ENCODE measurements at places on chromosomes 1 and 21.

- peak; percentile 22 for DNase-seq
These were observed 40.9 kb downstream of the KCNK1 start for GRCh38 chr1:233654658-233655280.

DNA sequence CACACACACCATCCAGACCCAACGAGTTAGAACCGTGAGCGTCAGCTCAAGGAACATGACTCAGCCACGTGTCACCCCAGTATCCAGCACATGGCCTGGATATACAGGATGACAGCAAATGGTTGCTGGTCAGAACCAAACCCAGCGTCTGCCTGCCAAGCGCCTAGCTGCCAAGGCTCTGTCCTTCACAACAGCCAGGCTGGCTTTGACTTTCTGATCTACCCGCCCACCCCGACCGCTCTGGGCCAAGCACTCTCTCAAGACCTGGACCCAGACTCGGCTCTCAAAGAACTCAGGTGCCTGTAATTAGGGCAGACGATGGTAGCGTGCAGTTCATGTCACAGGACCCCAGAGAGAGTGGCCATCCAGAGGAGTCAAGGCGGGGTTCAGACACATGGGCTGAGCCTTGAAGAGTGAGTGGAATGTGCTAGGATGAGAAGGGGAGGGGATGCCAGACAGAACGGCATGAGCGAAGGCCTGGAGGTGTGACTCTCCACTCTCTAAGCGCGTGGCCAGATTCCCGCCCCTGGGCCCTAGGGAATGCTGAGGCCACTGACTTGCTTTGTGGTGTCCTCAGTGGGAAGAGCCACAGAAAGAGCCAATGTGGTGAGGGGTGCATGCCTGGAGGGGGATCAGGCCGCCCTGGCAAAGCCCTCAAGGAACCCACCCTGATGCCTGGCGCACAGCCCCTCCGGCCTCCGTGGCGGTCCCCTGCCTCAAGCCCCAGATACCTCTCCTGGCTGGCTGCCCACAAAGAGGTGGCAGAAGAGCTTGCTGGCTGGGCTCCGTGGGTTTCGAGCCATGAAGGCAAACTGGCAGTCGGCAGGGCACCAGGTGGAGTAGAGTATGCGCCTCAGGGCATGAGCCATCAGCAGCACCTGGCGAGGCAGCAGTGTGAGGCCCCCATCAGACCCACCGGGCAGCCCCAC is 7.0 kb downstream of the SH2D5 start:
- peak; percentile 63 for DNase-seq

- DNase-seq: peak; percentile 59
These were observed 70.7 kb downstream of the RPE65 start for GRCh38 chr1:68379085-68379478.

- peak; percentile 100 for DNase-seq
These were observed 12.5 kb upstream of the ATF3 start for GRCh38 chr1:212595787-212596714.

DNA sequence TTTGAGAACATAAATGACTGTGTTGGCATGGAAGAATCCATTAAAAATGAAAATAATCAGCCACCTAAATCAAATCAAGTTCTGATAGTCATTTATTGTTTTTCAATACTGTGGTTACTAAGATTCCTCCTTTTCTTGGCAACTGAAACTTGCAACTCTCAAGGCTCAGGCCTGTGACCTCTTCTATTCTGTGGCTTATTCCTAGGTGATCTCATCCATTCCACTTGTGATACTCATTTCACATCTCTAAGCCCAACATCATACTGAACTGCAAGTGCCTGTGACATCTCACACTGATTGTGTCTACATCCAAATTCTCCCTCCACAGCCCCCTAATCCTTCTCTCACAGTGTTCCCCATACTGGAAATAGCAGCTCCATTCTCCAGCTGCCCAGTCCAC is 4.8 kb upstream of the ST6GALNAC5 start:
- DNase-seq: peak; percentile 80

DNA sequence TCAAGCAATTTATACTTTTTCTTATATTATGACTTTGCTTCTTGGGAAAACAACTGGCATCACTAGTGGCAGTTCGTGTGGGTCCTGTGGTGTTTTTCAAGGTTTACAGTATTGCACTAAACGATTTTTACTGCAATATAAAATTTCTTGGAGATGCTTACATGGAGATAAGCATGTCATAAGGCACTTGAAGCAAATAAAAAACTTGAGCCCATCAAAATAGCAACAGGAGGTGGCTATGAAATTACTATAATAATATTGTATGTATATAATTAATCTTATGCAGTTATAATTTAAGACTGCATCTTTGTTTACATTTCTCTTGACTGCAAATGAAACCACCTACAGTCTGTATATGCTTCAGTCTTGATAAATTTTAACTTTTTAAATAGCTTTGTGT is 29.3 kb upstream of the CHAF1B start:
- DNase-seq: no peak

DNA sequence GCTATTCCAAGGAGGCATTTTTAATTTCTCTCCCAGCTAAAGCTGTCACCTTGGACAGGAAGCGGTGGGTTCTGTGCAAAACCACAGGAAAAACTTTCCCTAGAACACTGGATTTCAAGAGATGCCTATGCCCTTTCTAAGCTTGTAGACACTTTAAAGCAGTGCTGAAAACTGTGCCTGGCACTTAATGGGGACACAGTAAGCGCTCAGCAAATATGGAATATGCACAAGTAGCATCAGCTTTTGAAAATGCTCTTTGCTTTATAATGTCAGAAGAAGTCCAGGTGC is 50.9 kb upstream of the TARBP1 start:
- DNase-seq: no peak

GRCh38 chr1:101302831-101303511 is 66.2 kb downstream of the S1PR1 start:
- DNase-seq: peak; percentile 75

DNA sequence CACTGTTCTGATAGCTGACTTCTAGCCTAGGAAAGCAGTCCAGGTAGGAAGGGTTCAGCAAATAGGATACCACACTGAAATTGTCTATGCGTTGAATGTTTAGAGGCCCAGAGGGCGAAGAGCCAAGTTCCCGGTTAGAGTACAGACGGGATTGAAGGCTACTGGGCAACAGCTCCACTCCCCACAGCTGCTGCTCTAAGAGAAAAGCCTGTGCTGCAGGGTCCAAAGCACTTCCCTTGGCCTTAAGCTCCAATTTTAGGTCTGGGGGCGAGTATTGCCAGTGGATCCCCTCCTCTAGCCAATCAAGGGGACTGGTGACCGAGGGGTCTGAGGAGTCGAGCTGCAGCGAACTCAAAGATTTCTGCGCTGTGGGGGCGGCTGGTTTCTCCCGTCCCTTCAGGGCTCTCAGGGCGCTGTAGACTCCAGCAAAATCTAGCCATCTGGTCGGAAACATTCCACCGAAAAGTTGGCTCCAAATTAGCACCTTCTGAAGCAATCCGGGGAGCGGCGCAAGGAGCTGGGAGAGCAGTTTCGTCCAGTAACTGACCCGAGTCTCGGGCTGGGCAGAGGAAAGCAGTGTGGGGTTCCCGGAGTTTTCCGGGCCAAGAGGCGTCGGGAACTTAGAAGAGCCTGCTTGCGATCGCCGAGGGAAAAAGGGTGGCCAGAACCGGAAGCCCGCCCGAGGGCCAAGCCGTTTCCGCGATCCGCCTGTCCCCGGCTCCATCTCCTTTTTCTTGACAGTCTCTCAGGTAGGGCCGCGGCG is 748 bp downstream of the PPP1R15B start:
- no peak for DNase-seq

DNA sequence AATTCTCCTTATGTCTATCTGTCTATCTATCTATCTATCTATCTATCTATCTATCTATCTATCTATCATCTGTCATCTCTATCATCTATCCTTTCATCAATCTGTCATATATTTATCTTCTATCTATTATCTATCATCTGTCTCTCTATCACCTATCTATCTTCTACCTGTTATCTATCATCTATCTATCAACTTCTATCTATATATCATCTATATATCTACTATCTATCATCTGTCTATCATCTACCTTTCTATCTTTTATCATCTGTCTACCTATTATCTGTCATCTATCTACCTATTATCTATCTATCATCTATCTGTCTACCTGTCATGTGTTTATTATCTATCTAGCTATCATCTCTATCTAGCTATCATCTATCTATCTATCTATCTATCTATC is 124.7 kb upstream of the C1orf174 start:
- no peak for DNase-seq

DNA sequence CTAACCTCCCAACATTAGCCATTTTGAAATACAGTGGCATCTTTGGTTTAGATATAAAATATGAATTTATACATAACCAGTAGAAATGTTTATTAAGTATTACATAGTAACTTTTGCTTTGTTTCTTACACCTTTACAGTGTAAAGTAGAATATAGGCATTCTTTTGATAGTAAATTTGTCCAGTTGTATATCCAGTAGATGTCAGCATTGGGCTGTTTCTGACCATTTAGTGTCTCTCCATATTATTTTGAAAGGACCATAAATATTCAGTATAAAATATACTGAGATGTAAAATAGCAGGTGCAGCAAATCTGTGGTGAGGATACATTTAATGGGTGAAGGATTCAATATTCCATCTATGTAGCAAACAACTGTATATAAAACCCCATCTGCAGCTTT is 115.8 kb upstream of the ZRANB2 start:
- peak; percentile 15 for DNase-seq

DNA sequence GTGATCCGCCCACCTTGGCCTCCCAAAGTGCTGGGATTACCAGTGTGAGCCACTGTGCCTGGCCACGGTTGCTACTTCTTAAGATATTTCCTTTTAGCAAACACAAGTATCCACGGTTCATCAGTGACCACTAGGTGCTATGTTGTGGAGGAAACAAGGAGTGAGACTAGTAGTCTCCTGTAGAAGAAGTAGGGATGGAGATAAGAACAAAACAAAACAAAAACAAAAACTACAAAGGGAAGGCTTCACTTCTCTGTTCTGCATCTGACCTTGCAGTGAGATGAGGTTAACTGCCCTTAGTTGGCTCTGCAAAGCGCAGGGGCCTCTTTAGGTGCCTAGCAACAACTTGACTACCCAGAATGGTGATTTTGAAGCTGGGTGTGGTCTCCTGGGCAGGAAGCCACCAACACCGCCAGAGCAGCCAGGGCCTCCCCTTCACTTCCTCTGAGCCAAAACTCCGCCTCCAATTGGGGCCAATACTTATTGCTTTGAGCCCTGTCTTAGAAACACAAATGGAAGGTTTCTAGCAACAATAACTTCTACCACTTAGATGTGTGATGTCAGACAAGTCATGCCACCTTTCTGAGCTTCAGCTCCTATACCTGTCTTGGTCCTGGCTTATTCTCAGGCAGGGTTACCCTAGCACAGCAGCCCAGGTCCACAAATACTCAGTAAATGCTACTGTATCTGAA is 12.8 kb upstream of the CDC42 start:
- peak; percentile 60 for DNase-seq

GRCh38 chr1:110021285-110021684 is 13.1 kb upstream of the STRIP1 start:
- DNase-seq: no peak

GRCh38 chr1:77375990-77376389 is 94.2 kb downstream of the AK5 start:
- DNase-seq: no peak

DNA sequence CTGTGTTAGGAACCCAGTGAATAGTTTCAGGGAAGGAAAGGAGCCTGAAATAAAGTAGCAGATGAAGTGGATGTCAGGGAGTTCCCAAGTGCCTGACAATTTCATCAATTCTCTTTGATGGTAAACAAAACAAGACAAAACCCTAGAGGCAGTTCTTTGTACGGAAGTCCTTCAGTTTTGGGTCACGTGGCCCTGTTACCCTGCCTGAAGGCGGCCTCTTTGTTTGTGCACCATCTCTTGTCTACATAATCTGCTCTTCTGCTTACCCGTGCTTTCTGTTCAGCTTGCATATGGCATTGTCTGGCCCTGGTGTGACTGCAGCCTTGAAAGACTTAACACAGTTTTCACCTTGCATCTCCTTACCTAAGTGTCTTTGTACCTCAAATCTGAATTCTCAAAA is 166.7 kb upstream of the DUSP10 start:
- no peak for DNase-seq

DNA sequence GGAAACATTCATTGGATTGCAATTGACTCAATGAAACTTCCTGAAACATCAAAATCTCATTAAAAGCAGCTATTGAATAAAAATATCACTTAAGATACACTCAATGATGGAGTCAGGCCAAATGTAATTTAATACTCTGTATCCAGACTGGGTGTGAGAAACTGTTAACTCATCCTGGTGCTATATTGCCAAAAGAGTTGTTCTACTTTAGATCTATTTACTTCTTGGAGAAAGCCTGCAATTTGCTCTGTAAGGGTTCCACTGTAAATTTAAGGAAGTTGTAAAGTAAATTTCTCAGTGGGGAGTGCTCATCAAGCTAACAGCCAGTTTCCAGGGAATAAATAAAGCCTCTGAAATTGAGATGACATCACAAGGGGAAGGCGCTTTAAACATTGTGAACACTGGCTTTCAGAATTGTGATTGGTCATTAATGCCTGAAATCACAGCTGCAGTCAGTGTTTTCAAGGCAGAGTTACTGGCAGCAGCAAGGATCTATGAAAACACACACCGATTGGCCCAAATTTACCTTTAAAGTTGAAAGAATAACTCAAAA is 91.4 kb downstream of the OLFM3 start:
- DNase-seq: no peak

GRCh38 chr1:100246738-100247137 is 2.9 kb downstream of the DBT start:
- no peak for DNase-seq

DNA sequence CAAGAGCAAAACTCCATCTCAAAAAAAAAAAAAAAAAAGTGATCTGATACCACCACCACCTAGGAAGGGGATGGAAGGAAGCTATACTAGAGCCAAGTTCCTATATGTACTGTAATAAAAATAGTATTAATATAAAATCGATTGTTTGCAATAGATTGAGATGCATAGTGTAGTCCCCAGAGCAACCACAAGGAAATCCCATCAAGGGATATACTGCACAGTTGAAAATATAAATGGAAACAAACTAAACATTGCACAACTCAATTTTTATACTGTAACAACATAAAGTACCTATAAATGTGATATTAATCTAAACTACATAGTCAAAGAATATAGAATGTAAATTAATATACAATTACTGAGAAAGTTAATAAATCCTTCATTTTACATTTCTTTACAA is 20.9 kb upstream of the PSMG1 start:
- no peak for DNase-seq

DNA sequence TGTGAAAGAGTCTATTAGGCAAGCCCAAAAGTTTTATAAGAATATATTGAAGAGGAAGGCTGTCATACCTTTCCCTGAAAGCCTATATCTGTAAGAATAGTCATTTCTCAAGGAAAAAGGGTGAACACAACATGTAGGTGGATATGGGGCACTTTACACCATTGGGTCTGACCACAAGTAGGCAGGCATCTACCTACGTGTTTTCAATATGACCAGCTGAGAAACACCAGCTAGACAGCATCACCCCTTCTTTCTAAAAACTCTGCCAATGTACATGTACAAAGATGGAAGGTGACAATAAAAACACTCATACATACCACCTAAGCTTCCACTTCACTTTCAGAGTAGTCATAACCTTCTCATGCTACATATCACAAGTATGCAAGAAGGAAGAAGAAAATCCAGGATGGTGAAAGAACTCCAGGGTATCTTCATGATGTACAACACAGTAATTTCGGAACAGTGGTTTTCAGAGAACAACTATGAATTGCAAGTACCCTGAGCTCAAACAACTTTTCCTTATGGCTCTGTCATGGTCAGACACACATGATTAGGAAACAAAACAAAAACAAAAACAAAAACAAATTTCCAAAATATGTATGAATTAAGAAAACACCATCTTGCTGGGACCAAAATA is 98.5 kb upstream of the ADGRL2 start:
- DNase-seq: no peak
